Activated CD4-positive, alpha-beta T cell treated with anti-CD3 and anti-CD28 coated beads, Interleukin-2, amount 50 U/mL, for 24 hours (primary cell): ENCODE measurements at places on chromosomes 7 and 10.

GRCh38 chr10:77401683-77402082 is 235.9 kb downstream of the KCNMA1 start:
- no peak for DNase-seq

- no peak for DNase-seq
These were observed 40.5 kb upstream of the HSPB1 start for GRCh38 chr7:76261931-76262330.

DNA sequence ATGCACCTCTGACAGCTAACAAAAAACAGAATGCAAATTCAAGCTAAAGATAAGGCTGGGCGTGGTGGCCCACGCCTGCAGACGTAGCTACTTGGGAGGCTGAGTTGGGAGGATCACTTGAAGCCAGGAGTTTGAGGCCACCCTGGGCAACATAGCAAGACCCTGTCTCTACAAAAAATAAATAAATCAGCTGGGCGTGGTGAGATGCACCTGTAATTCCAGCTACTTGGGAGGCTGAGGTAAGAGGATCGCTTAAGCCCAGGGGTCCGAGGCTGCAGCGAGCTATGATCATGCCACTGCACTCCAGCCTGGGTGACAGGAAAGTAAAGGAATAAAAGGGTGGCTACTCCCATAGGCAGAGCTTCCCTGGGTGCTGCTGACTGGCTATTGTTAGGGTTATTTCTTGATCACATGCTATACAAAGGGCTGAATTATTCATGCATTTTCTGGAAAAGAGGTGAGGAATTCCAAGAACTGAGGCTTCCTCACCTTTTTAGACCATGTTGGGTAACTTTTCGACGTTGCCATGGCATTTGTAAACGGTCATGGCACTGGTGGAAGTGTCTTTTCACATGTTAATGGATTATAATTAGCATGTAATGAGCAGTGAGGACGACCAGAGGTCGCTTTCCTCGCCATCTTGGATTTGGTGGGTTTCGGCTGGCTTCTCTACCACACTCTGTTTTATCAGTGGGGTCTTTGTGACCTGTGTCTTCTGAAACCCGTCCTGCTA is 6.9 kb upstream of the PSMG3 start:
- DNase-seq: no peak

DNA sequence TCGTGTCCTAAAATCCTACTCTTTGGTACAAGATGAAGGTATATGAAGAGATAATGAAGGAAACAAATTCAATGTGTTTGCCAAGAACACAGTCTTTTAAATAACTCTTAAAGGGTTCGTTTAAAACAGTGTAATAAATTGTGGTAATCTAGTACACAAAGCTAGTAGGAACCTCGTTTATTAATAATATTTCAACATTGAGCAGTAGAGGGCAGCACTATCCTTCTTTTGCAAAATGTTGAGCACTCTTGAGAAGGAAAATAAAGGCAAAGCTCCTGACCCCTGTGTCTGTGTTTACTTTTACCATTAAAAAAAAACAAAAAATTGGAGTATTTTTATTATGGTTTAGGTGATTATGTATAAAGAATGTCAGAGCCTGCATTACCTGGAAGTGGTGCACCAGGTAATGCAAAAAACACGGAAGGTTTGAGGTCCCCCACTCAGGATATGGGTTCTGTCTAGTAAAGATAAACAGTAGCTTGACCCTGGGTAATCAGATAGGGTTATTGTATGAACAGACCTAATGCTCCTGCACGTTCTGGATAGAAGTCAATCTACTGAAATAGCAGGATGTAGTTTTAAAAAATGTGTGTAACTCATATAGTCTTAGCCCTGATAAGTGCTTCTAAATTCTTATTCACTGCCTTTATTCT is 5.7 kb upstream of the GOT1 start:
- no peak for DNase-seq

DNA sequence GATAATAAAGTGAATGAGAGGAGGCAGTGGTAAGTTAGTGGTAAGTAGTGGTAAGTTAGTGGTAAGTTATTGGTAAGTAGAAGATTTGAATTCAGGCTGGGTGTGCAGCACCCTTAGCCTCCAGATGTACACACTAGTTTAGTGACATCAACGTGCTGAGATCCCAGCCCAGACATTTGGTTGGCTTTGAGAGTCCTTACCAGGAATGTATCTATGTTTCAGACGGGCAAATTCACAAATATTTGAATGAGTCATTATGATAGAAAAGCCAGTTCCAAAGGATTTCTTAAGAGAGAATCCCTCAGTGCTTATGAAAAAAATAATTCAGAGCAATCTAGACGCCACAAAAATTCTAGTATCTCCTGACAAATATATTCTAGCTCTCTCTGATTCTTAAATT is 70.0 kb downstream of the ARL4A start:
- no peak for DNase-seq

- DNase-seq: no peak
These were observed 7.1 kb upstream of the CCL24 start for GRCh38 chr7:75820688-75821087.

- no peak for DNase-seq
These were observed 9.0 kb upstream of the PIP4K2A start for GRCh38 chr10:22723343-22723779.

GRCh38 chr10:31708474-31708873 is 220.2 kb downstream of the ARHGAP12 start:
- no peak for DNase-seq

DNA sequence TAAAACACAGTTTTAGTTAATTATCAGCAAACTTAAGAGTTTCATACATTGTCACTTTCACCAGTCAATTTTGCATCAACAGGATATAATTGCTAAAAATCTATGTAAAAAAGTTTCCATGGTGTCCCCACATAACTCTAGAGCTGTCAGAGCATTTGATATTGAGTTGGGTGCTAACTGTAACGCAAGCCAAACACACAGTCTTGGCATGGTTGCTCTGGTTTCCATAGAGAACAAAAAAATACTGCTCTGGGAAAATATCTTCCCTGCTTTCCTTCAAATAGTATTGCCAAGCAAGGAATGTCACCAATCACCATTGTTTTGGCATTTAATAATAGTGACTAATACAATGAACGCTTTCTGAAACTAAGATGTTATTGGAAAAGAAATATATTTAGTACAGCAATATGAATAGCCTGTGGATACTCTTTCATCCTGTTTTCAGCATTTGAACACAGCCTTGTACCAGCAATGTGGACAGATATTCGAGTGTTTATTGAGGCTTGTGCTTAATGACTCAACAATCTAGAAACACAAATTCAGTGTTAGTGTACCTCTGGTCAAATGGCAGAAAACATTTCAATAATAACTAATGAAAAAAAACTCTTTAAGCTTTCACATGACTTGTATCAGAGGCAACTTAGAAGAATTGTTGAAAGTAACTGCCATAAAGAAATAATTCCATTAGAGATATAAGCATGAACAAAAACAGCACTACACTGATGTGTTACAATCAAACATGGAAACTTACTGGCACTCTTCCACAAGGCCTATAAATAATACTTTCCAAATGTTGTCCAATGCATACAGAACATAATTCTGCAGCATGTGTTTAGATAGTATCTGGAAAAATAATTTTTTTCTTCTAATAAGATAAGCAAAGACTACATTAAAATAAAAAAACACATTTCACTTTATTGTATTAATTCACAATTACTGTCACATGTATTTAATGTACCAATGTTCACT is 1469.5 kb upstream of the CELF2 start:
- DNase-seq: no peak

- DNase-seq: no peak
These were observed 86.2 kb downstream of the ZNF365 start for GRCh38 chr10:62460393-62460792.

DNA sequence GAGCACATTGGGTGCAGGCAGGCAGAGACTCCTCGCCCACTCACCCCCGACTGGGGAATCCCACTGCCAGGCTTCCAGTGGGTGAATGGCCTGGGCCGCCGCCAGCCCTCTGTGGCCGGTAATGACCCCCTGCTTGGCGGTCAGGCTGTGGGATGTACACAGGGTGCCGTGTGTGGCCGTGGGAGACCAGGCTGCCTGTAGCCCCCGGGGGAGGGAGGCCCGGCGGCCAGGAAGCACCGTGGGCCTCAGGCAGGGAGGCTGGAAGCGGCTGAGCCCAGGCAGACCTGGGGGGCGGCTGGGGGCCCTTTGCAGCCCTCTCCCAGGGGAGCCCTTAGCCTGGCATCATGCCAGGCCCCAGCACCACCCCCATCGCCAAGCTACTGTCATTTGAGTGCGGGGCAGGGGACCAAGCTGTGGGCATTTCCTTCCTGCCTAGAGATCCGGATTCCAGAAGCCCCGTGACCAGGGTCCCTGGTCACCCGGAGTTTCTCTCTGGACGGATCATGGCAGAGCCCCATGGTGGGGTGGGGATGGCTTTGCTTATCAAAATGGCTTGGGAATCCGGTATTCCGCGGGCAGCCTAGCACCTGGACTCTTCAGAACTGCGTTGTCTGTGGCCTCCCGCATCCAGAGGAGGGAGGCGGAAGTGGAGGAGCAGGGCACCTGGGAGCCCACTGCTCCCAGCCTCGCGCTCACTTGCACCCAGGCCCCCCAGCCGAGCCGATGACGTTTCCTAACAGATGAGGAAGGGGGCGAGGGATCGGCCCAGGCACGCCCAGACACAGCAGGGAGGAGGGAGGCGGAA is 1.1 kb downstream of the TTYH3 start:
- DNase-seq: peak; percentile 40

- no peak for DNase-seq
These were observed 238.6 kb upstream of the PFKP start for GRCh38 chr10:2828741-2829140.

- no peak for DNase-seq
These were observed 65.9 kb downstream of the PRKCQ start for GRCh38 chr10:6514180-6514579.

- no peak for DNase-seq
These were observed 45.5 kb upstream of the BET1 start for GRCh38 chr7:94049615-94050014.

DNA sequence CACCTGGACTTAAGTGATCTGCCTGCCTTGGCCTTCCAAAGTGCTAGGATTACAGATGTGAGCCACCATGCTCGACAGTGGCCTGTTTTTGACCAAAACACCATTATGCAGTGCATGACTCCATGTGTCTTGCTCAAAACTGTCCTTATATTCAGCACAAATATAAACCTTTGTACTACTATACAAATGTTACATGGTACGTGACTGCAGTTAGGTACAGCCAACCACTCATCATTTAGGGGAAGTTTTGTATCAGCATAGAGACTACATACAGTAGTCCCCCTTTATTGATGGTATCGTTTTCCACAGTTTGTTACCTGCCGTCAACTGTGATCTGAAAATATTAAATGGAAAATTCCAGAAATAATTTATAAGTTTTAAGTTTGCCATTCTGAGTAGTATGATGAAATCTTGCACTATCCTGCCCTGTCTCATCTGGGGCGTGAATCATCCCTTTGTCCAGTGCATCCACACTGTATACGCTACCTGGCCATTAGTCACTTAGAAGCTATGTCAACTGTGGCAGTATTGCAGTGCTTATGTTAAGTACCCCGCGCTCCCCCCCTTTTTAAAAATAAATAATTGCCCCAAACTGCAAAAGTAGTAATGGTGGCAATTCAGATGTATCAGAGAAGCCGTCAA is 23.3 kb upstream of the ZNF282 start:
- DNase-seq: no peak

DNA sequence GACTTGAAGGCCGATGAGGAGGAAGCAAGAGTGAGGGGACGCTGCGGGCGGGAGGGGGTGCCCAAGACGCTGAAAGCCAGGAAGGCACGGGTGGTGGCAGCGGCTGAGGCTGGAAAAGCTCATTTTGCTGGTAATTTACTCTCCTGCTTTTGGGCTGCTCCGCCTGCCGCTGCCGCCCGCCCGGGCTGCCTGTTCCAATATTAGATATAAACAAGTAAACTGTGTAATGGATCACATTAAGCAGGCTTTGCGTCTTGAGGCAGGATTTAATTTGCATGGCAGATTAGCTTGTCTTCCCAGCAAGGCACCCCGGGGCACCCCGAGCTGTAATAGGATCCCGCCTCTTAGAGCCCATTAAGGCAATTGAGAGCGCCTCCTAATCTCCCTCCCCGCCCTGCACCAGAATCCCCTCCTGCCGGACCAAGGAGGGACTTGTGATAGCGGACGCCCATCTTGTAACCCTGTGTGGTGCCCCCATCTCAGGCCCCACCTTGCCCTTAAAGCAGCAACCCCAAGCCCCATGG is 46.1 kb upstream of the SLF2 start:
- DNase-seq: no peak

DNA sequence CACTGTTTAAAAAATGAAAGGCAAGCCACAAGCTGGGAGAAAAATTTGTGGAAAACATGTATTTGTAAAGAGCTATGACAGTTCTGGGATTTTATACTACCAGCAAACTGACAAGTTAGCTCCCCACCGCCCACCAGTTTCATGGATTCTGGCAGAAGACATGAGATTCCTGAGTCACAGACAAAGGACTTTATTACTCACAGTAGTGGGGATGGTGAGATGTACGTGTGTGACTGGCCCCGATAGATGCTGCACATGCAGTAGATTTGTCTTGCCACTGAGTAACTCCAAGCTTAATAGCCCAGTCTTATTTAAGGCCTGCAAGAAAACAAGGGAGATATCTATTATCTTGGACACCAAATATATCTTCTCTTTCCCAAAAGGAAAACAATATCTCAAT is 281.7 kb downstream of the AHR start:
- no peak for DNase-seq

DNA sequence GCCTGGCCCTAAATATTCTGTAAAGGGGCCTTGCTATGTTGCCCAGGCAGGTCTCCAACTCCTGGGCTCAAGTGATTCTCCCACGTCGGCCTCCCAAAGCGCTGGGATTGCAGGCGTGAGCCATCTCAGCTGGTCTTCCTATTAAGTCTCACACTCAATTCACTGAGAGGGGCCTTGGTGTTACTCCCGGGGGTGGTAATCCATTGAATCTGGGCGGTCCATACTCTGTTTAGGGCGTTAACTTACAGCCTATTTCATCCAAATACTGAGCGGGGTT is 665 bp upstream of the SRRT start:
- DNase-seq: no peak

DNA sequence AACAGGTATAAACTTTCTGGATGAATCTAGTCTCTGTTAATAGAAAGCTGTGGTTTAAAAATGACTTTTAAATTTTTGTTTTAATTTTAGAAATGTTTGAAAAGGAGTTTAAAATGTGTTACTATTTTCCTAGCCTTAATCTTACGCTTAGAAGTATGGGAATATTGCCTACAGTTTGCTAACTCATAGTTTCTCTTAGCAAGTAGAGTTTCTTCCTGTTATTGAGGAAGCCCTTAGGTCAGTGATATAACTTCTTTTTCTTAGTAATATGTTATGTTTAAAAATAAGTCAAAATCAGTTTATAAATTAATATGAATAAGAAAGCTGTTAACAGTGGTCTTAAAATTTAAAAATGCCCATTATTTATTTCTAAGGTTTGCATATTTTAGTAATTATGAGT is 3.1 kb downstream of the STARD3NL start:
- DNase-seq: no peak

GRCh38 chr7:7921830-7922229 is 46.8 kb upstream of the GLCCI1 start:
- DNase-seq: no peak

- no peak for DNase-seq
These were observed 13.1 kb upstream of the CPA4 start for GRCh38 chr7:130279906-130280305.

GRCh38 chr7:102912742-102913141 is at the start of gene LRRC17:
Gene LRRC17, plus strand, starts transcription at chr7:102913000. Its CDS starts 20,914 bp downstream, at chr7:102933914.
- DNase-seq: no peak
